ACHN (cell line): ENCODE measurements at places on chromosomes 5 and 9.
A peak's percentile ranks its signal among the peaks of the same experiment; 100 is the strongest.

GRCh38 chr5:115940080-115940810 is 22.0 kb upstream of the LVRN start:
- DNase-seq: no peak

DNA sequence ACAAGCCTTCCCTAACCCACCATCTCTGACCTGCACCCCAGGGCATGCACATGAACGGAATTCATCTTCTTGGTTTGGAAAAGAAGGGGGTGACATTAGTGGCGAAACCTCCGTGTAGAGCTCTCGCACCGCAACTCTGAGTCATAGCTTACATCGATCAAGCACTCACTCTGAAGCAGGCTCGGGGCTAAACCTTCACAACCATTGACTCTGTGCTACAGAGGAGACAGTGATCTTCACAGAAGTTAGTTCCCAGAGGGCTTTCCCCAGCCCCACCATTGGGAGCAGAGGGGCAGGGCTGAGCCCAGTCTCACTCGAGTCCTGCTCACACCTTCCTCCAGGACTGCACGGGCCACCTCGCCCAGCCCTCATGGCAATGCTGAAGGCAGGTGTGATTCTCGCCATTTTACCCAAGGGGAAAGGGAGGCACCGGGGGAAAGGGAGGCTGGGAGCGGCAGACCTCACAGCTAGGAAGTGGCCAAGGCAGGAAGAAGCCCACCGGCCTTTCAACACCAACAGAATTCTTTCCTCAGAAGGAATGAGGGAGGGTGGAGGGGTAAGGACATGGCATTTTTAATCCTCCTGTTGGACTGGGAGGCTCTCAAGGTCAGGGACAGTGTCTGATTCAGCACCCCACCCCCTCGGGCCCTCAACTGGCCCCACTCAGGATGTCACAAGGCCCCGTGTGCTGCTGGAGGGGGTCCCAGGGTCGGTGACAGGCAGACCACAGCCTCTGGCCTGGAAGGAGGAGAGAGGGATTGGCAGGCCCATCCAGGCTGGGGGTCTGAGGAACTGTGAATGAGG is 25.9 kb upstream of the IL17B start:
- DNase-seq: no peak

- DNase-seq: no peak
These were observed 129.2 kb upstream of the PTCH1 start for GRCh38 chr9:95645992-95646391.

DNA sequence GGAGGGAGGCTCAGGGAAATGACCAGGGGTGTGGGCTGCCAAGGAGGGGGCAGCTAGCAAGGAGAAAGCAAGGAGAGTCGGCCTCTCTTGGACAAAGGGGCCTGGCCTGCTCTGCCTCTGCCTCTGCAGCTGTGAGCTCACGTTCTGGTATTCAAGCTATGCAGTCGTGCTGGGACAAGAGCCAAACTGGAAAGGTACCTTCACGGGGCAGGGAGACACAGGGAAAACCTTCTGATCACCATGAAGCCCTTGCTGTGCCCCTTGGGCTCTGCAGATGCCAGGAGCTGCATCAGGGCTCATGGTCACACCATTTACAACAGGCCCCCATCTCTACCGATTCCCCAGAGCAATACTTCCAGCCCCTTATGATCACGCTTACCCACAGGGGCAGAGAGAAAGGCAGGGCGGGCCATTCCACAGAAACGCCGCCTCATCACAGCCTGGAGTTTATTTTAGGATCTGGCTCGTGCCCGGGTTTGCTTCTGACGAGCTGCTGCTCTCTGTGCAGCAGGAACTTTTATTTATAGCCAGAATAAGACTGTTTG is 63.2 kb downstream of the PRRT1B start:
- DNase-seq: peak; percentile 87

DNA sequence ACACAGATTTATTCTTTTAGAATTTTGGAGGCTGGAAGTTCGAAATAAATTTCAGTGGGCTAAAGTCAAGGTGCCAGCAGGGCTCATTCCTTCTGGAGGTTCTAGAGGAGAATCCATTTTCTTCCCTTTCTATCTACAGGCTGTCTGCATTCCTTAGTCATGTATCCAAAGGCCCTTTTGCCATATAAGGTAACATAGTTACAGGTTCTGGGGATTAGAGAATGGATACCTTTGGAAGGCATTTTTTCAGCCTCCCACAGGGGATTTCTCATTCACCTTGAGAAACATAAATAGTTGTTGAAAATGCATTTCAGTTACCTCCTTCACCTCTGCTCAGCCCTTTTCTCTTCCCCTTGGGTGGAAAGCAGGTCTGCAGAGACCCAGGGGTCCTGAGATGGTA is 280.0 kb upstream of the MAP3K1 start:
- DNase-seq: peak; percentile 10

GRCh38 chr5:22614486-22615094 is 238.6 kb downstream of the CDH12 start:
- DNase-seq: no peak

DNA sequence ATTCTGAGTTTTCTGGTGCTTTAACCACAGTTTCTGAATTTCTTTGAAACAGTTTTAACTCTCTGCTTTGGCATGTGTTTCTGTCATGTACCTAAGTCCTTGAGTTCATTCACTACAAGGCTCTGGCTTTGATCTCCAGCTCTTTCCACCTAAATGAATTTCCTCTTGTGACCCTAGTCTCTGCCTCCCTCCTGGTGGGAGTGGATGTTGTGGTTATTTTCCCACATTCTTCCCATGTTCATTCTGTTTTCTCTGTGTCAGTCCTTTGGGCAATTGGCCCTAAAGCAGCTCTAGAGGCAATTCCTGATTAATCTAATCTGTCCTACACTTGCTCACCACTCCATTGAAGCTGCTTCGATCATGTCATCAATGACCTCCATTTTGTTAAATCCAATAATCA is 28.4 kb upstream of the DPYSL3 start:
- DNase-seq: no peak

DNA sequence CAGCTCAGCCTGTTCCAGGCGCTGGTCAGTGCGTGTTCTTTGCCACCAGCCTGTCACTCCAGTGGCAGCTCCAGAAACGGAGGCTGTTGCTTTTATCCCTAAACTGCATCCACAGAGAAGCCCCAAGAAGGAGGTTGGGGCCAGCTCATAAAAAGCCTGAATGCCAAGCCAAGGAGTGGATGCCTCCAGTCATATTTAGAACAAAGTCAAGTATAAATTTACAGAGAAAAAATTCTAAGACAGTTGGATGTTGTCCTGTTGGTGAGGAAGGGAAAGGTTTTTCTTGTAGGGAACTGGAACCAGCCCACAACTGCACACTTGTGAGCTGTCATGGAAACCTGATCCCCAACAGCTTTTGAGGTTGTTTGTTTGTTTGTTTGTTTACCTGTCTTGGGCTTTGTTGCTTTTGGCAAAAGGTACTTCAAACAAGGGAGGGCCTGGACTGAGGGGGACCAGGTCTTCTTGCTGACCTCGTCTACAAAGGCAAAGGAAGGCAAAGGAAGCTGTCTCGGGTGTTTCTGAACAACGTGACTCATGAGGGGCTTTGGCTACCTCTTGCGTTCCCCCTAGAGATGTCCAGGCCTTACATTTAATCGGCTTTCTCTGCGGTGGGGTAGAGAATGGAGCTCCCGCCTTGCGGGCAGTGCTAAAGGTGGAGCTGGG is 36.7 kb downstream of the OLFML2A start:
- DNase-seq: no peak

- no peak for DNase-seq
These were observed 25.2 kb upstream of the TNFAIP8 start for GRCh38 chr5:119330367-119331183.

DNA sequence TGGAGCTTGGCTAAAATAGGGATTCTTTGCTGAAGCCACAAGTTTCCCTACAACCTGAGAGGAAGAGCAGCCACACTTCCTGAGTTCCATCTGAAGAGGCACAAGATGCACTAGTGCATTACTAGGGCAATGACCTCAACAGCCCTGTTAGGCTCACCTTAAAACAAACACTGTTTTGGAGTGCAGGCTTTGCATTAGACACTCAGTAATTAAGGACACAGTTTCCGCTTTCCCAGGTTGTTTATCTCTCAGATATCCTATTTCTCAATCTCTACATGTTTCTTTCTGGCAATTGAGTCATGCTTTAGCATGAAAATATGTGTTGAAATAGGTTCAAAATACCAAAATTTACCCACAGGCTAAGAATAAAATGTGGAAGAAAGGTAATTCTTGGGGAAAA is 34.2 kb downstream of the EMB start:
- DNase-seq: no peak

- no peak for DNase-seq
These were observed 40.6 kb downstream of the PHAX start for GRCh38 chr5:126641387-126641786.

- DNase-seq: no peak
These were observed 91.1 kb upstream of the DAB2 start for GRCh38 chr5:39515881-39516280.

GRCh38 chr5:87347841-87348240 is 64.9 kb downstream of the CCNH start:
- DNase-seq: peak; percentile 17

DNA sequence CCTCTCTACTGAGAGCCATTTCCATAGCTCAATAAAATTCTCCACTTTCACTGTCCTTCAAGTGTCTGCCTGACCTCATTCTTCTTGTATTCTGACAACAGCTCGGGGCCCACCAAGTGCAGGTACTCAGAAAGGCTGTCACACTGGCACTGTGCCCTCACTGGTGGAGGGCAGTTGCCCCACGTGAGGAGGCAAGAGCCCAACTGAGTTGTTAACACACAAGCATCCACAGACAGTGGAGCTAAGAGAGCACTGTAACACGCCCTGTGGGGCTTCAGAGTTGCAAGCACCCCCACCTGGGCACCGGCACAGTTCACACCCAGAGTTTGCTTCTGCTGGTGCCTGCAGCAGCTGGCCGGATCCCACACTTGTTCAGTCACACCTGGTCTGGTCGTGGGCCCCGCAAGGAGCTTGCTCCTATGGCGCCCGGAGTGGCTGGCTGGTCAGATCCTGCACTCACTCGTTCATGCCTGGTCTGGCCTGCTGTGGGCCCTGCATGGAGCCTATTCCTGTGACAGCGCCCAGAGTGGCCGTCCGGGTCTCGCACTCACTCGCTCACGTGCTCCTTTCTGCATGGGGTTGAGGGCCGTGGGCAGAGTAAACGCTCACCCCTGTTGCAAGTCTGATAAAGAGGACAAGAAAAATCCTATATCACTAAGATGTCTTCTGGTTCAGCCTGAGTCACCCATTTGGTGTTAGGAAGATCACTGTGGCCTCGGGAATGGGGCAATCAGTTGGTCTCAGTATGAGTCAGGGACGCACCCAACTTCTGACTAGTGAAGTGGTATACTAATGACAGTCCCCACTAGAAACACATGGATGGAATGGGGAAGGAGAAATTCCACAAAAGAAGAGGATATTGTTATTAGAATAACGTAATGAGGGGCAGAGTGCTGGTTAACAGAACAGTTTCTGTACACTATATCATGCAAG is 87.0 kb upstream of the CCNH start:
- DNase-seq: no peak

DNA sequence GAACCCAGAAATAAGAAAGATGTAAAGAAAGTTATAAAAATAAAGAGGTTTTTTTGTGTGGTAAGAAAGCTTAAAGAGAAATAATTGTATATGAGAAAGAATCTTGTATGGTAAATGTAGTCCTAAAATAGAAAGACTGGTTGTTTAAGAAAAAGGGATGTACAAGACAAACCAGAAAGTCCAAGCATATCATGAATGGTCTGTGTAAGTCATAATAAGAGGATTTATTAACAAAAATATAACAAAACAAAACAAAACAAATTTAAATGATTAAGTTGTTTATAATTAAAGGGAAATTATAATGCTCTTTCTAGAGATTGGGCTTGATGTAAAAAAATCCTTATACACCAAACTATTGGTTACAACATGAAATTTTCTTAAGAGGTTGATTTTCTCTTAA is 590.4 kb upstream of the PTGER4 start:
- no peak for DNase-seq

DNA sequence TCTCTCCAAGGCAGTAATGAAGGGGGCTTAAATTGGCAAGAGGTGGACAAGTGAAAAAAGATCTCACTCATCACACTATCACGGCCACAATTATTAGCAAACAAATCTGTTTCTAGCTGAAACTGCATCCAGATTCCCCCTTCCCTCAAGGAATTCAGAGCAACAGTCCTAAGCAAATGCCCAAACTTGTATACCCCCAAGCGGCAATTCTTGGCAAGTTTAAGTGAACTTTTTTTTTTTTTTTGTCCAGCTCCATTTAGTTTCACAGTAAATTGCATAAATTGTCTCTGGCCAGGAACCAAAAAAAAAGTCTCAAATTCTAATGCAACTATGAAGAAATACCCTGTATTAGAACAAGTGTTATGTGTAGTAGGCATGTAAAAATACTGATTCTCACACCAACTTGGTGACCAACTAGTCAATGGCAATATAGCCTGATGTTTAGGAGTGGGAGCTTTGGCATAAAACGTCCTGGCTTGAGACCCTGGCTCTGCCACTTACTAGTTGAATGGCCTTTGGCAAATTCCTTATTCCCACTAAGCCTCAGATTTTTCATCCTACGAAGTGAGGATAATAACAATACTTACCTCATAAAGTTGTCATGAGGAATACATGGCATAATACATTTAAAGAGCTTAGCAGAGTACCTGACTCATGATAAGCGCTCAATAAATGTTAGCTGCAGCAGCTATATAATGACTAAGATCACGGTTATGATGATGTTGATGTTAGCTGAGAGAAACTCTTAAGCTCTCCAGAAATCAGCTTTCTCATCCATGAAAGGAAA is 193.2 kb downstream of the ADAMTSL1 start:
- no peak for DNase-seq

DNA sequence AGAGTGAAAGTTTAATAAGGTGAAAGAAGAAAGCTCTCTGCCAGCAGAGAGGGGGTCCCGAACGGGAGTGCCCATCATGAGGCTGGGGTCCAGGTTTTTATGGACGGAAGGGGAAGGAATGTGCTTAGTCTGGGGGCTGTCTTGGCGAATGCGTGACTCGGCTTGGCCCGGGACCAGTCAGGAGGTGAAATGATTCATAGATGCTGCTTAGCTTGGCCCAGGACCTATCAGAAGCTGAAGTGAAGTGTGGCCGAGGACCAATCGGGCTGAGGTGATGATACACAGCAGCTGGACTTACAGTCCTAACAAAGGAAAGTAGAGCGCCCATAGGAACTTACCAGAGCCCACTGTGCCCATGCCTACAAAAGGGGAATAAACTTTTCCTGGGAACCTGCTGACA is 3.9 kb upstream of the FKTN start:
- DNase-seq: no peak

- DNase-seq: peak; percentile 75
These were observed 143.6 kb downstream of the LHFPL2 start for GRCh38 chr5:78504704-78505677.

DNA sequence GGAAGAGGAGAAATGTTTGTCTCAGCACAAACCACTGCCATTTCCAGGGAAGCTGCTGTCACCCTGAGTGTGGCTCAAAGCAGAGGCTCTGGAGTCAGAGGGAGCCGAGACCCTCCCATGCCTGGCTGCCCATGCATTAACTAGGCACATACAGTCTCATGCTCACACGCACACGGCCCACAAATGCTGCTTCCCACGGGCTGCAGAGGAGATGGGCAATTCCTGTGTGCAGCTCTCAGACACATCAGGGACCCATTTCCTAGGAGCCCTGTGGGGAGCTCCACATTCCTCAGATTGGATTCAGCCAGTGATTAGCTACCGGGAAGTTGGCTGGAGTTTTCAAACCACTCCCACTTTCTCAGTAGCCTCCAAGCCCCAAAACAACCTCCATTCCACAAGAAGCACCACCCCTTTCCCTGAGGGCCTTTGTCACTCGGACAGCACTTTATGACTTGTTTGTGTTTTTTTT is 9.1 kb upstream of the PTGES start:
- peak; percentile 10 for DNase-seq
